Inflammatory macrophage treated with lipopolysaccharide for 1 hour (primary cell): ENCODE measurements at places on chromosomes 3 and 15.

GRCh38 chr15:68603951-68604350, 25.2 kb downstream of the CORO2B start:
- DNase-seq, result no peak

GRCh38 chr15:98155356-98155755, 194.9 kb downstream of the ARRDC4 start:
- DNase-seq, result no peak

DNA sequence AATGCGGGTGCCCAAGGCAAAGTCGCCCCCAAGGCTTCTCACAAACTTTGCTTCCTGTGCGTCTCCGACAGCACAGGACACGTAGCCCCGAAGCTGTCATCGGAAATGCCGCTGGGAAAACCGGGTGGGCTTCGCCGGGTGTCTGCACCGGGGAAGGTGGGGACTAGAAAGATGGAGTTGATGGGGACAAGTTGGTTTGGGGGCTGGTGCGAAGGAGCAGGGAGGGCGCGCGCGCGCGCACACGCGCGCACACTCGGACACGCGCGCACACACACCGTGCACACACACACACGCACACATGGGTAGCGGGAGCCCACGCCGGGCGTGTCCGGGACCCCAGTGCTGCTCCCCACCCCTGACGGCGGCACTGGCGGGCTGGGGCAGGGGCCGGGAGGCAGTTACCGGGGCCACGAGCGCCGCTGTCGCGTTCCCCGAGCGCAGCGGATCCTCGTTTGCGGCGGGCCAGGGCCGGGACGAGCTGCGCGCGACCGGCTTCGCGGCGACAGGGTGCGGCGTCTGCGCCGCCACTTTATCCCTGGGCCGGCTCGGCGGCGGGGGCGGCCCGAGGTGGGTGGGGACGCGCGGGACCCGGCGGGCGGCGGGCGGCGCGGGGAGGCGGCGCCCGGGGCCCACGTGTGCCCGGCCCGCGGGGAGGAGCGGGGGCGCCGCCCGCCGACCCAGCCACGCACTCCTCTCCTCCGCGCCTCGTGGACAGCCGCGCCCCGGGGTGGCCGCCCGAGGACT, 539 bp upstream of the MGLL start:
- DNase-seq, result peak; percentile 40

DNA sequence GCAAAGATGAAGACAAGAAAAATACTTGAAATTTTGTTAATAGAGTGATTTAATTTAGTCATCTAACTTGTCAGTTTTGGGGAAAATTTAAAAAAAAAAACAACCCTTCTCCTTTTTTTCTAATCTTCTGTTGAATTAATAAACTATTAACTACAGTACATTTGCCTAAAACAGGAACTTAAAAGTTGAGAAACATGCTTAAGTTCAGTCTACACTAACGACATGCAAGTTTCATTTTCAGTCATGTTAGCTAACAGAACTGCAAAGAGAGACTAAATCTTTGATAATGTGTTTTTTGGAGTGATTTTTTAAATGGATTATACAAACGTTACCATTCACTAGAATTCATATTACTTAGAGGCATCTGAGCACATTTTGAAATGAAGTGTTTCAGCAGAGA, 71.9 kb upstream of the MBNL1 start:
- peak; percentile 84 for DNase-seq

GRCh38 chr3:36399933-36400332, 19.6 kb downstream of the STAC start:
- DNase-seq, result no peak

DNA sequence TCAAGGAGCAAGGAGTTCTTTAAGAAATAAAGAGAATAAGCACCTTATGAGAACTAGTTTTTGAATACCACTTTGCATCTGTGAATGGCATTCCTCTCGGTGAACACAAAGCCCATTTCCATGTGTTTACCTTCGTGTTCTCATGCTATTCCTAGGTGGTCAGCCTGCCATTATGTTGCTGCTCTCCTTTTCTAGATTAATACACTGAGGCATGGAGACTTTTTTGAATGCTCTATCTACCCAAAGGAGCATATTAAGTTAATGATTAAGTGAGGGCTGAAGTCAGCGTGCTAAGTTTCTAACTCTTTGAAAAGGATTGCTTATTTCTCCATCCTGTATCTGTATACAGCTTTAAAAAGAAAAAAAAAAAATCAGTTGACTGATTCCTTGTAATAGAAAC, 394.5 kb downstream of the MECOM start:
- no peak for DNase-seq

DNA sequence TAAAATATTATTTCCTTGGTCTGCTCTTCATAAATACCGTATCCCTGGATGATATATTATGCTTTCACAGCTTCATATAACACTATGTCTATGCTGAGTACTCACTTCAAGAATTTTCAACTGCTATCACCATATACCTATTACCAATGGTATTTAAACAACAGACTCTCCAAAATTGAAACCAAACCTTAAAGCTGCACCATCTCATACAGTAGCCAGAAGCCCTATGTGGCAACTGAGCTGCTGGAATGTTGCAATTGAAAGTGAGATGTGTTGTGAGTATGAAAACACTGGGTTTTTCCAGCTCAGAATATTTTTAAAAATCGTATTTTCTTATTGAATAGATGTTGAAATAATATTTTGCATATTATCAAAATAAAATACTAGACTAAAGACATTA, 130.1 kb upstream of the GOLGA6L6 start:
- peak; percentile 74 for DNase-seq

DNA sequence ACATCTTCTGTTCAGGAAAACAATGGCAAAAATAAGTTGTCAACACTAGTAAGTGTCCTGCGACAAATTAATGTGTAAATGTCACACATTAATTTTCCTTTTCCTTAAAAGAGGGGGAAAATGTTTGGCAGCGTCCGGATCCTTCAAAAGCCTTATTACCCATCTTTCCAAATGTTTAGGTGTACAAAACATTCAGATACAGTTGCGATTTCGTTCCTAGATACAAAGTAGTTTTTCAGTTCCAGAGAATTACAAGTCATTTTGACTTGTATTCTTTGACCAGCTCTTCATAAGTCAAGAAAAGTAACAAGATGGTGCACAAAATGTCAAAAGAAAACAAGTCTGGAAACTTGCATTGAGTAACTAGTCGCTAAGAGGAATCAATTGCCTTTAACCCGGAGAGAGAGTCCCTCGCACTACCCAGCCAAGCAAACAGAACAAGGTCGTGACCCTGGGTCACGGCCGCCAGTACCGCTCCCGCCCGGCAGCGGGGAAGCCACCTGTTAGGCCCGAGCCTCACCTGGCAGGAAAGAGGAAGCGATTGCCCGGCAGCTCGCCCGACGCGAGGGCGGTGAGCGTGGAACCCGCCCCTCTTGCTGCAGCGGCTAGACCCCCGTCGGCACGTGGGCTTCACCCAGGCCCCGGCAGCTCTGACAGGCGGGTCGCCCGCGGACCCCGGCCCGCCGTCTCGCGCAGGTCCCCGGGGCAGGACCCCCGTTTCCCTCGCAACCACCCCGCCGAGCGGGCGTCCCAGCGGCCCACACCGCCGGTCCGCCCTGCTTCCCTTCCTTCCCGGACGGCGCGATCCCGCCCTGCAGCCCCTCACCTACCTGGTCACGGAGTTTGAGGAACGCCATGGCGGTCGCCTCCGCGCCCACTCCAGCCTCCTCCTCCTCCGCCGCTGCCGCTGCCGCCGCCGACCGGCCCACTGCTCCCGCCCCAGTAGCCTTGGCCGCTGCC, 61.0 kb upstream of the ANKRD28 start:
- no peak for DNase-seq

DNA sequence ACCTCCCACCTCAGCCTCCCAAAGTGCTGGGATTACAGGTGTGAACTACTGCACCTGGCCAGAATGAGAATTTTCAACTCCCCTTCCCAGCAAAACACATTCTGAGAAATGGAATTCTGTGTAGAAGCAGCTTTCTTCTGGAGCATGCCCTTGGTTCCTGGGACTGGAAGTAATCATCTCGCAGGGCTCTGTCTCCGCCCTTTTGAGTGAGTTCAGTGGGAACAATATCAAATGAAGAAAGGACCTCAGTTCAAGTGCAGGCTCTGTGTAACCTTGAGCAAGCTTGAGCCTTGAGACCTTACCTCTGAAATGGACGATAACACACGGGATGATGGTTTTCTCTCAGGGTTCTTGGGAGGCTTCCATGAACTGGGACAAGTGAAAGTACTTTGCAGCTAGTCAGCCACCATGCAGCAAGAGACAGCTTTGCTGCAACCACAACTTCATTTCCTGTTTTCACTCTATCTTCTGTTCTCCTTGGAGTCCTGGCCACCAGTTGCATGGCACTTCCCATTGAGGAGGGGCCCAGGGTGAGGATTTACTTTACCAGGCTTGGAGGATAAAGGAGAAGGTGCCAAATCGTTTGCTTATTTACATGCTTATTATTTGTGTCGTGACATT, 35.7 kb upstream of the IGF1R start:
- DNase-seq, result no peak

DNA sequence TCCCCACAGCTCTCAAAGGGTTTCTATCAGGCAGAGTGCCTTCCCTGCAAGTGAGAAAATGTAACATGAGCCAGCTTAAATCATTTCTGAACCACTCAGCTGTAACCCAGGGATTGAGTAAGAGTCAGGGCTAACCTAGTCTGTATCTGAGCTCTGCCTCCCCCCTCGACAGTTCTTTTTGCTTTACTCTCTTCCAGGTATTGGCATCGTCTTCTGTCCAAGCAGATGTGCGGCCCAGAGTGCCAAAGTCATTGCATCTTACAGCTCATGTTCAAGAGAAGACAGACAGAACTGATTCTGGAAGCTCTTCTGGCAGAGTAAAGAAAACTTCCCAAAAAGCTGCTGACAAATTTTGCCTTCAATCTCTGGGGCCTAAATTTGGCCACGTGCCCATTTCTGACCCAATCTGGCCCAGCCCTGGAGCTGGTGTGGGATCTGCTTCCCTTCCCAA, 74.8 kb downstream of the ABHD5 start:
- no peak for DNase-seq

DNA sequence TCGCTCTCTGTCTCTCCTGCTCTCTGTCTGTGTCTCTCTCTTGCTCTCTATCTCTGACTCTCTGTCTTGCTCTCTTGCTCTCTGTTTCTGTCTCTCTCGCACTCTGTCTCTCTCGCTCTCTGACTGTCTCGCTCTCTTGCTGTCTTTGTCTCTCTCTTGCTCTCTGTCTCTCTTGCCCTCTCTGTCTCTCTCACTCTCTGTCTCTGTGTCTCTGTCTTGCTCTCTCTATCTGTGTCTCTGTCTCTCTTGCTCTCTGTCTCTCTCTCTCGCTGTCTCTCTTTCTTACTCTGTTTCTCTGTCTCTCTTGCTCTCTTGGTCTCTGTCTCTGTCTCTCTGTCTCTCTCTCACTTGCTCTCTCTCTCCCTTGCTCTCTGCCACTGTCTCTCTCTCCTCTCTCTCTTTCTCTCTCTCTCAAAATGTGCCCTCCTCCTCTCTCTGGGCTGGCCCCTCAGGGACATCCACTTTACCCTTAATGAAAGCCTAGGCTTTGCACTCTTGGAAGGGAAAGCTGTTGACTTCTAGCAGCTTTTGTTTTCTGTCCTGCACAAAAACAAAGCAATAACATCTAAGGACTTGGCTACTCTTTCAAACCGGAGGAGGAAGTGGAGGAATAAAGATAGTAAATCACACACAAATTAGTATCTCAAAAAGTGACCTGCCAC, 73.9 kb upstream of the NR2E3 start:
- DNase-seq, result no peak

DNA sequence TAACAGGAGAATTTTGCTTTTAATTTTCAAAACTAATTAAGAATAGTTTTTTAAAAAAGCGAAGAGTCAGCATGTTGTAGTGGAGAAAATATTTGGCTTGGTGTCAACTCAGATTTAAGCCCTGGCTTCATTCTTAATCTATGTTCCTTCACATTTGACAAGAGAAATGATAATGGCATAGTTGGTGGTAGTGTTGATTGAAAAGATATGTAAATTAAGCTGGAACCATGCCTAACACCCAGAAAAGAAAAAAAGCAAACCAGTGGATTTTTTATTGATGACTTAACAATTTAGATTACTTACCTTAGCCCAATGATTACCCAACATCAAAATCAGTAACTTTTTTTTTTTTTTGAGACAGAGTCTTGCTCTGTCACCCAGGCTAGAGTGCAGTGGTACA, 27.4 kb downstream of the TCAIM start:
- DNase-seq, result no peak

GRCh38 chr15:81809543-81809942, 236.3 kb downstream of the MEX3B start:
- no peak for DNase-seq

DNA sequence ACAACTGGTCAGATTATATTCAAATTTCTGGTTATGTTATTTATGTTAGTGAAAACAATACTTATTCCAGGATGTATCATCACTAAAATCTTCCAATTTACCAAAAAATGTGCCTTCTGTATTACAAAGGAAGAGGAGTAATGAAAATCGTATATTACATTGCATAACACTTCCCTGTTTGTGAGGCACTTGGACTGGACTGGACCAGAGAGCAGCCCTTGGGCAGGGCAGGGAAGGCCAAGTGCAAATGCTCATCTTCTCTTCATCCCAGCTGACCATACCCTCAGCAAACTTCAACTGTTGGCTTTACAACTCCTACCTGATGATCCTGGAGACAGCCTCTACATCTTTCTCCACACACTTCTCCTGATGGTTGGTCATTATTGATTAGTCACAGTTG, 285.7 kb upstream of the MME start:
- DNase-seq, result peak; percentile 50

DNA sequence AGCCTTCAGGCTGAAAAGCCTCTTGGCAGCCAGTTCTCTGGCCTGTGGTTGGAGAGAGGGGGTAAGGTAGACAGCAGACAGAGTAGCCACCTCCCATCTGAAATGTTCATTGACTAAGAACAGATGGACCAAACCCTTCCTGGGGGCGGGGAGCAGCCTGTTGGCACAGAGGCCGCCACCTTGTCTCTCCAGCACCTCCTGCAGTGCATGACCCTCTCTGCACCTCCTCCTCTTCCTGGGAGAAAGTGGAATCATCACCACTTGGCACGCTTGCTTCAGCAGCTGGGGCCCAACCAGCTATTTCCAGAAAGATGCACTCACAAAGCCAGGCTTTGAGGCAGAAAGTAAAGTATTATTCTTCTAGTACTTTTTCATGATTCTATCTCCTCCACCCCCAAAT, 313.4 kb upstream of the CHRM5 start:
- no peak for DNase-seq

GRCh38 chr15:93253681-93254080, 164.7 kb upstream of the RGMA start:
- DNase-seq, result no peak

GRCh38 chr3:88003115-88003755, 55.6 kb downstream of the CGGBP1 start:
- peak; percentile 55 for DNase-seq
